Stimulated activated CD8-positive, alpha-beta memory T cell treated with anti-CD3 and anti-CD28 coated beads, Interleukin-7, amount 100 ng/mL, for 1 hour (primary cell): ENCODE measurements at places on chromosomes 5 and 9.

DNA sequence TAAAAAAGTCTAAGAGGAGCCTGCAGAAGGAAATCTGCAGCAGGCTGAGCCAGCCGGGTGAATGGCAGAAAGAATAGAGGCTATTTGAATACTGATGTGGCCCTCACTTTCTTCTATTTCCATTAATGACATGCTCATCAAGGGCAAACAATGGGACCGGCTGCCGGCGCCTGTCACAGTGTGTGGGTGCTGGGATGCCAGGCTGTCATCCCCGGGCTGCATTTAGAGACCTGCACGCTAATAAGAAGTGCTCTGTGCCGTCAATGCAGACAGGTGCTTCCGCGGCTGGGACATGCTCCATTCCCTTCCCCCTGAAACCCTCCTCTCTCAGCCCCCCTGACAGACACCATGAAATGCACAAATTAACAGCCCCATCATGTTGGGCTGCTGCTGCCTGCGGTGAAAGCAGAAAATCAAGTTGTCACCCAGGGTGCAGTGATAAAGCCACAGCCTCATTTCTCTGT, 217.7 kb upstream of the TBCA start:
- DNase-seq: no peak

GRCh38 chr5:180815293-180815917, 12.8 kb upstream of the MGAT1 start:
- no peak for DNase-seq

DNA sequence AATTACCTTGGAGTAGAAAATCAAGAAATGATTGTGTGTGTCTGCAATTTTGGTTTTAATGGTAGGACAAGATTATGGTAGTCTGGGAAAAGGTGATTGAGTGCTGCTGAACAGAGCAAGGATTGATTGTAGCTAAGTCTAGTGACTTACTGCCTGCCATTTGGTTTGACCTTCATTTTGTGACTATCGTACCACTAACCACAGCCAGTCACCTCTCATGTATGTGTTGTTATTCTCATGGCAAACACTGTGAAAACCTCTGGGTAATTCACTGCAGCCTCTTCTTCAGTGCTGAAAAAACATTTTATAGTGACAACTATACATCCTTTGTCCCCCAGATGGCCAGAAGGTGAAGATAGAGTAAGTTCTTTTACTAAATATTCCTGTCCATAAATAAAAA, 37.5 kb downstream of the CTNNA1 start:
- DNase-seq: no peak

DNA sequence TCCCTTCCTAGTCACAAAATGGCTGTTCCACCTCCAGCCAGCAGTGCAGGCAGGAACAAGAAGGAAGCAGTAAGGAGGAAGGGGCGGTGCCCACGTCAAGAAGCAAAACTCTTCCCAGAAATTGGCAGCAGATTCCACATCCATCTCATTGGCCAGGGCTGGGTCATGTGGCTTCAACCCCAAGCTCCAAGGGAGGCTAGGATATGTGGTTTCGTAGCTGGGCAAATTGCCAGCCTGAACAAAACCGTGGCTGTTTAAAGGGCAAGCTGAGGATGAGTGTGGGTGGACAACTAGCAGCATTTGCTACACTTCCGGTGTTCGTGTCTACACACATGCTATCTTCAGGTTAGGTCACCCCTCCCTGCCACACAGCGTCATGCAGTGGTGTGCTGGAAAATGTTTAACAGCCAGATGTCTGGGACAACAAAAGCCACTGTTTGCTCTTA, 92.1 kb upstream of the MAP1B start:
- no peak for DNase-seq

GRCh38 chr5:142636093-142636492, 49.8 kb downstream of the FGF1 start:
- DNase-seq: no peak

- DNase-seq: no peak
Observed at GRCh38 chr5:176533390-176533789, 3.8 kb downstream of the RNF44 start.

DNA sequence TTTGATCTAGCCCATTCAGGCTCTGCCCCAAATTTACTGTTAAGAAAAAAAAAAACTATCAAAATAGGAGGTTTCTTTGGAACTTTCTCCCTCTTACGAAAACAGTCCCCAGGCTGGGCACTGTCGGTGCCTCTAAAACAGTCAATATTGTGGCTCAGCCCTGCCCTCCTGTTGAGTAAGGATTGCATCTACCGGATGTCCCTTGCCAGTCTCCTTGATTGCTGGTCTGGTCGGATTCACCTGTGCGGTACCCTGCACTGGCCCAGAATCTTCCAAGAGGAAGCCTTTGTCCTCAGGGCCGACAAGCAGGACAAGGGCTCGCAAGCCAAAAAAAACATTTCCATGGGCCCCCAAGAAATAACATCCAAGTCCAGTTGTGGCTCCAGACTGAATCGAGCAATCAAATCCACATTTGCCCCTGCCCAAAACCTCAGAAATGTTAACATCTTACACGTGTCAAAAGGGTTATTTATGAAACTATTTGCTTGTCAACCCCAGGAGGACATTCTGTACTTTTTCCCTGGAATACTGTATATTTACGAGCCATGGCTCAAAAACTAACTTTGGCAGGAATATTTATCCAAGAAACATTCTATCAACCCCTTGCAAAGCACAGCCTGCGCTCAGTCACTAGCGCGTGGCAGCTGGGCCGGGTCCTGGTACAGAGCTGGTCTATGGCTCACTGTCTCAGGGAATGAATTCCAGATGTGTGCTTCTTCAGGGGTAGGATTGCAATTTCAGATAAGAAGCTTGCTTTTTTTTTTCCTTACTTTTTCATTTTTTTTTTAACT, 129.2 kb upstream of the ADRA1B start:
- DNase-seq: no peak

DNA sequence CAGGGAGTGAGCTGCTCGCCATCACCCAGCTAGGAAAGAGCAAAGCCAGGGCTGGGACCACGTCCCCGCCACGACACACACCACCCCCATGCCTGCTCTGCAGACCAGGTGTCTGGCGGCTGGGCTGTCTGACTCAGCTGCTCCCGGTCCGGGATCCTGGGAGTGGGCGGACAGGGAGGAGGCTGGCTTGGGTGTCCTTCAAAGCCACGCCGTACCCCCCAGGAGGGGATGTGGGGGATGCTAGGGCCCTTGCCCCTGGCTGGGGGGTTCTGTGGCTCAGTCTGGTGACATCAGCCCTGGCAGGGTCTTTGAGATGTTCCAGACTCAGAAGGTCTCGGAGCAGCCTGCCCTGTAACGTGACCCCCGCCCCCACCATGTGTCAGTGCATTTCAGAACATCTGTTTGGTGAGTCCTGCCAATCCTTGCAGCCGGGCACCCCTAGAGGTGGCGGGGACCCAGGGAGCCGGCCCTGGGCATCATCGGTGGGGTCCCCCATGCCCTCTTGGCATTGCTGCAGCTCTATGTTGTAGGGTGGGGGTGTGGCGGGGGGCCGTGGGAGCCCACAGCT, 62.3 kb downstream of the HMCN2 start:
- DNase-seq: no peak

GRCh38 chr9:72299017-72299603, 65.9 kb downstream of the ZFAND5 start:
- DNase-seq: no peak

DNA sequence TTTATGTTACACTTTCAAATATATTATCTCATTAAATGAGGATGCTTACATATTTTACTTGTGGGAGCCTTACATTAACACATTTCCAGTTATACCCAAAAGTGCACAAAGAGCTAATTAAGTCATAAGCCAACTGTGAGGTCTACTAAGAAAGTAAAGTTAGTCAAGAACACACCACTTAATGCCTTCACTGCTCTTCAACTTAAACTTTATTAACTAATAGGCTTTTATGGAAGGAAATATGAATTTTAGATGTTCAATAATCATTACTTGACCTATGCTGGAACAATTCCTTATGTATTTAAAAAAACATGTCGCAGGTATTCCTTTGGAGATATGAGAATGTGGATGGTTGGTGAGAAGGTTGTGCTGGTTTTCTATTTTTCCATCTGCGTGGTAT, 3.4 kb downstream of the ST8SIA4 start:
- no peak for DNase-seq

- DNase-seq: no peak
Observed at GRCh38 chr5:172101547-172102217, 86.3 kb downstream of the STK10 start.

DNA sequence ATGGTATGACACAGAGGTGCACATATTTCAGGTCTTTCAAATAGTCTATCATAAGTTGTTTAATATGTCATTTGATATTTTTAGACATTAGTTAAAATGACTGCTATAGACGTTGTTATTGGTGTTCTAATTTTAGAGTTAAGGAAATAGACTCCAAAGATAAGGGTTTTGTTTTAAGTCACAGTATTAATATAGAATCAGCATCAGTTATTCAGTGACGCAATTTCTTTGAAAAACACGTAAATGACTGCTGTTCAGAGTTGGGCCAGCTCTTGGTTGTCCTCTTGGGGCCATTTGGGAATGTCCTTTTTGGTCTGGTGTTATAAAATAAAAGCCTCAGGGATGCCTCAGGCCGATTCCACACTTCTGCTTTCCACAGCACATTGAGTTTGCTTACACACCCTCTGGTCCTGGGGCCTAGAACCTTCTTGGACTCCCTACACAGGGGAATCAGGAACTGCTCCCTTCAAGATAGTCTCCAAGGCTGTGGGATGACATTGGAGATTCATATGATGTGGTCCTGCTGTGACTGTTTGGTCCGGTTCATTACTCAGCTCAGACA, 14.3 kb downstream of the OTULIN start:
- DNase-seq: no peak

- no peak for DNase-seq
Observed at GRCh38 chr5:82509762-82510161, 231.6 kb upstream of the RPS23 start.

DNA sequence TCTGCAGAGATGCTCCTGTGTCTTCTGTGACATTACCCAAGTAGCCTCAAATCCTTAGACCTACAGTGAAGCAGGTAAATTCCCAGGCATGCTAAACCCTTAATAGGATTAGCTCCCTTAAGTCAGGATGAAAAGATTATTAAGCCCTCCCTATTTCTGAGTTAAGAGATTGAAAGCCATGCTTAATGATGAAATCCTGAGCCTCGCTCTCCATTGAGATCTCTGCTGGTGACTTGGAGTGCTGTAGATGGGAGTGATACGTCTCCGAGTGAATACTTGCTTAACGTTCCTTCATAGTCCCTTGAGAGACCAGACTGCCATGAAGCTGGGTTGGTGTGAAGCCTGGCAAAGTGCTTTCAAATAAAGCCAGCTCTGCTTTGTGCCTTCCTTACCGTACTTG, 34.2 kb downstream of the AOPEP start:
- no peak for DNase-seq

- DNase-seq: no peak
Observed at GRCh38 chr9:109031241-109031640, 17.9 kb upstream of the CTNNAL1 start.

- DNase-seq: no peak
Observed at GRCh38 chr9:94222870-94223269, 36.2 kb upstream of the ZNF169 start.

- no peak for DNase-seq
Observed at GRCh38 chr5:14577971-14578370, 3.6 kb upstream of the OTULINL start.
